ENCODE measurements at places on chromosomes 7 and 10.

GRCh38 chr7:81611040-81611439, 158.8 kb downstream of the HGF start:
- no peak for DNase-seq

DNA sequence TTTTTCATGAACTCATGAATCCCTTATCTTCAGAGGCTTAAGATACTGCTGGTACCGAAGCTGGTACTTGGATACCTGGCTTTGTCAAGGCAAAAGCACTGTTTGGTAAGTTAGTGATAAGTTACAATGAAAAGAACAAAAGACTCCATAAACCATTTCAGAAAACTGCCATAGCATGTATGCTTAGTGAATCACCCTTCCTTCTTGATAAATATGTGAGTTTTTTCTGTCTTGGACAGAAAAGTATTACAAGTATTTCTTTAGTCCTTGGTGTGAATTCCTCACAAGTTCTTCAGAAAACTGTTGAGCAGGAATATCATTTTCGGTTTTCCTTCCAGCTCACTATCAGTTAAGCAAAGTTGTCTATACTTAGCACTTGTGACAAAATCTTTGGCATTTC, 25.6 kb downstream of the PUS7 start:
- no peak for DNase-seq

DNA sequence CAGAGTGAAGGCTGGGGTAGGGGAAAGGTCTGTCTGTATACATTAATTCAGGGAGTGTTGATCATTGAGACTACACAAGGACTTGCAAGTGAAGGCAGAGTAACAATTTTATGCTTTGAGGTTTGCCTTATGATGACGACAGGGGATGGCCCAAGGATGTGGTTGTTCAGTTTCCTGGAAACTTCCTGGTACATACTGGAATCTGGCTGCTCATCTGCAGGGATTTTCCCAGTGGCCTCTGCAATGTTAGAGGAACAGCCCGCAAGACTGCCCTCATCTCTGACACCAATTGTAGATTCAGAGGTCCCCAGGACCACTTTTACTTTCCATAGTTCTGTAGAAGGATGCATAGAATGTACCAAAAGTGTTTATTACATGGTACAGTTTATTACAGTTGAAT, 189.6 kb downstream of the TMEM178B start:
- no peak for DNase-seq

- DNase-seq = peak; percentile 50
Measured at GRCh38 chr7:66557214-66558200, 71.2 kb upstream of the KCTD7 start.

DNA sequence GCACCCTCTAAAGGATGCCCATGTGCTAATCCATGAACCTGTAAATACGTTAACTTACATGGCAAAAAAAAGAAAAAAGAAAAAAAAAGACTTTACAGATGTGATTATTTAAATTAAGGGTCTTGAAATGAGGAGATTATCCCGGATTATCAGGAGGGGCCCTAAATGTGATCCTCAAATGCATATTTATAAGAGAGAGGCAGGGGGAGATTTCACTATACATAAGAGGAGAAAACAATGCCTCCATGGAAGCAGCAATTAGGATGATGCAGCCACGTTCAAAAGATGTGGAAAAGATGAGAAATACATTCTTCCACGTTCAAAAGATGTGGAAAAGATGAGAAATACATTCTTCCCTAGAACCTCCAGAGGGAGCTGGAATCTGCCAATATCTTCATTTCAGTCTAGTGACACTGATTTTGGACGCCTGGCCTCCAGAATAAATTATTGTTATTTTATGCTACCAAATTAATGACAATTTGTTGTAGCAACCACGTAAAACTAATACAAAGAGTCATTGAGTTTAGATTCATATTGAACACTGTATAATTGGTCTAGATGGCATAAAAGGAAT, 328.4 kb upstream of the GNAI1 start:
- DNase-seq = no peak

GRCh38 chr7:19489162-19489820, 219.5 kb downstream of the POLR1F start:
- DNase-seq = no peak

- no peak for DNase-seq
Measured at GRCh38 chr10:101321073-101321472, 32.9 kb upstream of the BTRC start.

GRCh38 chr7:70764701-70765208, 367.2 kb upstream of the GALNT17 start:
- no peak for DNase-seq

GRCh38 chr10:5752301-5752871, 60.8 kb downstream of the GDI2 start:
- DNase-seq = no peak

- no peak for DNase-seq
Measured at GRCh38 chr10:117686606-117687005, 144.1 kb downstream of the EMX2 start.

DNA sequence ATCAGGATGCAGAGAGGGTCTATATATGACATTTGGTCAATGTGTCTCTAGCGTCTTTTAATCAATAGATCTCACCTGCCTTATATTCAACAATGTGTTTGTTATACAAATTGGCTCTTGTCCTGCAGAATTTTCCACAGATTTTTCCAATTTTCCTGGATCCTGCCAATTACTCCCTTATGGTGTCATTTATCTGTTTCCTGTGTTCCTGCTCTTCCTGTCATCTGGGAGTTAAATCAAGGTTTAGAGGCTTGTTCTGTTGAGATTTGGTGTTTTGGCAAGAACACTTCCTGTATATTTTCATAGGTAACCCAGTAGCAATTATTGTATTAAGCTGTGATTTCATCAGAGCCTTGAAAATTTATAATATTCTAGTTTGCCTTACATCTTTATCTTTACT, 8.8 kb upstream of the C10orf71 start:
- no peak for DNase-seq

GRCh38 chr10:78312197-78313047, 278.8 kb downstream of the RPS24 start:
- no peak for DNase-seq

- DNase-seq = no peak
Measured at GRCh38 chr10:72951760-72952159, 2.8 kb downstream of the PLA2G12B start.

- DNase-seq = no peak
Measured at GRCh38 chr7:92769394-92769699, 67.0 kb downstream of the CDK6 start.

DNA sequence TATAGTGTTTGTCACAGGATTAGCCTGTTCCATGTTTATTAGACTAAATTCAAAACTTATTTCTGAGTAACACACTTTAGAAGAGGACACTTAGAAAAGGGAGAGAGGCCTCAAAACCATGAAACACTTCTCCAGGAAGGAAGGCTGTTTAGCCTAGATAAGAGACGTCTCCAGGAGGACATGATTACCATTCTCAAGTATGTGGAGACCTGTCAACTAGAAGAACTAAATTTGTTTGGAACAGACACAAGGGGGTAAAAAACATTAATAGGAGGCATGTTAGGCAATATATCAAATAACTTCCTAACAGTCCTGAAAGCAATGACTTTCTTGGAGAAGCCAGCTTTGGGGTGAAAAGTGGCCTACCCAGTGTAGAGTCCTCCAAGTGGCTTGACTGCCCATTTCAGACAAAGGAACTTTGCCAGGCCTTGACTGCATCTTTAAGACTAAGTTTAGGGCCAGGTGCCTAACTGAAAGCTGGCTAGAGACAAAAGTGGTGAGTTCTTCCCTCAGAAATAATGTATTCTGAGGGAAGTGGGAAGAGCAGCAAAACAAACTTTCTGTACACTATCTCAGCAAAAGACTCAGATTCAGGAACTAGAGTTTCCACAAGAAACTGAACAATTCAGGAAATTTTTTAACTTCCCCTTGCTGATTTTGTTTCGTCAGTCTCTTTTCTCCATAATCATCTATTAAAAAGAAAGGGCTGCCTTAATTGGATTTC, 11.8 kb downstream of the NCOA4 start:
- DNase-seq = no peak

DNA sequence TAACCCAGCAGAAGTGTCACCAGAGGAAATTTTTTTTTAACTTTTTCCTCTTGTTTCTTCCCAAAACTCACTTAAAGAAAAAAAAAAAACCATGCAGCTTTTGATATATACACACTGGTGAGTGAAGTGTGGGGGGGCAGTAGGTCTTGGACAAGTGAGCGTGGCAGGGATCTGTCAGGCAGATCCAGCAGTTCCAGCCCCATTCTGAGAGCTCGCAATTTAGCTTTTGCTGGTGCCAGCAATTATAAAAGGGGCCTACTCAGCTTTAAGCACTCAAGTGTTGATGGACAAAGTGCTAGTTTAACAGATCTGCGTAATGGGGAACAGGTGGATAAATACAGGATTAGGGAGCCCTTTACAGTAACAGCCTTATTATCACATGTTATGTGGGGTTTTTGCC, 619.2 kb upstream of the GALNT17 start:
- peak; percentile 58 for DNase-seq

GRCh38 chr10:91741356-91741755, 56.9 kb upstream of the TNKS2 start:
- DNase-seq = peak; percentile 59

DNA sequence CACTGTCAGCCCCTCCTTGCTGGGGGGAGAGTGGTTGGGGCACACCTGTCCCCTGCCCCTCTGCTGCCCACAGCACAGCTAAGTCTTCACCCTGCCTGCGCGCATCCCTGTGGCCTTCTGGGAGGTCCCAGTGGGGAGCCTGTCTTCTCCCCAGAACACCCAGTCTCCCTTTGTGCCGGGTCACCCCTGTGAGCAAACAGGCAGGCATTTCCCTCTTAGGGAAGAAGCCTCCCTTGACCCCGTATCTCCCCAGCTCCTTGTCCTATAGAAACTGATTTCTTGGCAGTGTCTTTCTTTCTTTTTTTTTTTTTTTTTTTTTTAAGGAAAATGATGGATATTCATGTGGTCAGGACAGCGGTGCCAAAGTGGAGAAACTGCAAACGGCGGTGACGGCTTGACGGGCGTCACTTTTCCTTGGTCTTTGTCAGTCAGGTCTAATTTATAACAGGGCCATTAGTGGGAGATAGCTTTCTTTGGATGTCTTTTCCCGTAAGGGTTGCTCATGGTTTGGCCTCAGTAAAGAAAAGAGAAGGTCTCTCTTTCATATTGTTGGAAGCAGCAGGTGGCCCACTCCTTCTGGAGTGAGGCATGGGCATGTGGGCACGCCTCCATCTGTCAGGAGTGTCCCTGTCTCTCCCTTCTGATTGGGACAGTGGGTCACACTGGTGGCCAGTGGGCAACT, 115.3 kb downstream of the NKX6-2 start:
- DNase-seq = peak; percentile 8

- no peak for DNase-seq
Measured at GRCh38 chr10:42984035-42984610, 92.7 kb upstream of the RET start.

- peak; percentile 83 for DNase-seq
Measured at GRCh38 chr10:21534604-21535493, 817 bp downstream of the MLLT10 start.

DNA sequence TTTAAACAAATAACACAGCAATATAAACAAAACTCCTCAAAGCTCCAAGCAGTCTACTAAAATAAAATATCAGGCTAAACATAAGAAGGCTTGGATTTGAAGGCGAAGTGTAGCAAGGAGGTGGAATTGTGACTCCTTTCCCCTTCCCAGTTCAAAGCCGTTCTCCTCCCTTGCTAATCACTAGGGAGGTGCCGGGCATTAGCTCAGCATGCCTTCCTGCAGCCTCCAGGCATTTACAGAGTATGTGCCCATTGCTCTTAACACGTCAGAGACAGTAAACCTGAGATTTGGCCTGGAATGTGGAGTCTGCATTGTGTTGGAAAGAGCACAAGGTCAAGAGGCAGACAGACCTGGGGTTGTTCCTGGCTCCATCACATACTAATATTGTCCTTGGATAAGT, 15.6 kb downstream of the CNNM1 start:
- no peak for DNase-seq

DNA sequence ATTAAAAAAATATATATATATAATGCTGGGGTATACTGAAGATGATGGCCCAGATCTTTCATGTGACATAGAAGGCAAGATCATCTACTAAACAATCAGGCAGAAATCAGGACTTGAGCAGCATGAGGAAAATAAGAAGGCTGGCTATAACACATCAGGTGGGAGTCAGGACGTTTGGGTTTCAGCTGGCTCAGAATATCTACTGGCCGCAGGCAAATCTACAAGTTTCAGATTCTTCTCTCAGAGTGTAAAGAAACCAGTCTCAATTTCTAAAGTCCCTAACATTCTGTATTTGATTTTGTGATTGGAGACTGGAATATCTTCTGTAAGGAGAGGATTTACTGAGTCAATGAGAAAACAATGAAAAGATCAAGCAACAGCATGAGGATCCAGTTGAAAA, 37.7 kb upstream of the FAM3C start:
- no peak for DNase-seq

DNA sequence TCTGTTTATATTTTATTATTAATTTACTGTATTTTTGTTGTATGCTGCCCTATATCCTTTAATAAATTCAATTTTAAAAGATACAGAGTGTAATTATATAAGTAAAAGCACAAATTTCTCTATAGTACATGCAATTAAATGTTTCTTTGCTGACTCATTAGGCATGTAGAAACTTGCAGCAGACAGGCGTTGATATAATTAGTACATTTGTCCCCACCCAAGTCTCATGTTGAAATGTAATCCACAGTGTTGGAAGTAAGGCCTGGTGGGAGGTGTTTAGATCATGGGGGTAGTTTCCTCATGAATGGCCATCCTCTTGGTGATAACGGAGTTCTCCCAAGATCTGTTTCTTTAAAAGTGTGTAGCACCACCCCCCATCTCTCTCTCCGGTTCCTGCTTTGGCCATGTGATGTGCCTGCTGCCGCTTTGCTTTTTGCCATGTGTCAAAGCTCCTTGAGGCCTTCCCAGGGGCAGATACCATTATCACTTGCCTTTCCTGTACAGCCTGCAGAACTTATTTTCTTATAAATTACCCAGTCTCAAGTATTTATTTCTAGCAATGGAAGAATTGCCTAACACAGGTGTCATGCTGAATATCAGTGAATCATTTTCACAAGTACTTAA, 63.7 kb downstream of the TSPAN12 start:
- DNase-seq = no peak

DNA sequence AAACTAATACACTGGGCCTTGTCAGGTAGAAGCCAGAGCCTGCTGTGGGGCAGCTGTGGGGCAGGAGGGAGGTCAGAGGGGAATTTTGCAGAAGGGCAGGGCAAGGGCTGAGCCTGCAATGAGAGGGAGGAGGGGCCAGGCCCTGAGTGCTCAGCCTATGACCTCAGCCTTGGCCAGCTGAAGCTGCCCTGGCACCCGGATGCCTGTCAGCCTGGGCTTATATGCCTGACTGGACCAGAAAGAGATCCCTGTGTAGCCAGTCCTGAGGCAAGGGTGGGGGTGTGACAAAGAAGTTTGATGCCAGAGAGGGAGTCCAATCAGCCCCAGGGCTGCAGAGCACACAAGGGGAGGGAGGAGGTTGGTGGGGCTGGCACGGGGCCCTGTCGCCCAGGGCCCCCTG, 22.3 kb upstream of the PRRT4 start:
- DNase-seq = no peak

GRCh38 chr10:129048513-129048912, 418.5 kb upstream of the MGMT start:
- no peak for DNase-seq

DNA sequence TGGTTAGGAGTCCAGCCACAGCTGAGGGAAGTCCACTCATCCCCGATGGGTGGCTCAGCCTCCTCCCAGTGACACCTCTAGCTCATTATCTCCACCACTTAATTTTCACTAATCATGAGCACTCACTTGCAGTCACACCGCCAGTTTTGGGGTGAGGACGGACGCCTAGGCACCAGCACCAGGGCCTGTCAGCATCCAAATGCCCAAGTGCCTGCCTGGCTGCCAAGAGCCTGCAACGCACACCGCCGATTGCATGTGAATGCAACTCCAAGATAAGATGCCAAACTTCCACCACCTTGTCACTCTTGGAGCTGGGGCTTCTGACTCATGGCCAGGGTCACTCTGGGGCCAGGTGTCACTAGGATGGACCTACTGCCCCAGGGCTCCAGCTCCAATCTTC, 24.4 kb upstream of the SMARCD3 start:
- no peak for DNase-seq

Data from lung (tissue), 17 donors.